ENCODE measurements at places on chromosomes 5 and 9. TPM values are rescaled to one million over a fixed set of nuclear protein-coding genes. Genes with fewer than 3 reads are reported as not detected.

DNA sequence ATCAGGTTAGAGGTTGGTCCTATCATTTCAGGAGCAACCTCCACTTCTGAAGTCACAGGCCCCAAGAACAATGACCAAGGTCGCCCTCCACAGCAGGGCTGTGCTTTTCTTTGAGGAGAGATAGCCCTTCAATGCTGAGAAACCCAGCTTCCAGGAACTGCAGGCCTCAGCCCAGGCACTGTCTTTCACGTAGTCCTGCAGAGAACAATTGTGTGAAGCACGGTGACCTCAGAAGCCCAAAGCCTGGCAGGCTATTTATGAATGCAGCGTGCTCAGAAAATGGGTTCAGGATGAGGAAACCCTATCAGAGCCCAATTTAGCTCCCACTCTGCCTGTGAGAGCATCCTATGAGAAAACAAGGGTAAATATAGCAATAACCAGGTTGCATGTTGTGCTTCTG lies 388.3 kb downstream of the PLK2 start:
- DNase-seq, result no peak

GPRIN1 gene
- total RNA-seq, result 4.6 TPM

SLC46A2 gene
- total RNA-seq, result not detected

GRCh38 chr9:8613346-8613825 lies 813.8 kb upstream of the DMAC1 start:
- no peak for DNase-seq

- DNase-seq, result no peak
These were observed 12.0 kb downstream of the MACROH2A1 start for GRCh38 chr5:135386886-135387628.

- DNase-seq, result peak; percentile 91
These were observed at the start of gene RALGDS for GRCh38 chr9:133121198-133121914. Gene RALGDS, minus strand, starts transcription at chr9:133121240. Its CDS starts 86 bp downstream, at chr9:133121154.
